CD4-positive, alpha-beta T cell treated with Interleukin-4 for 4 hours (primary cell): ENCODE measurements at places on chromosomes 12 and 14.
A peak's percentile ranks its signal among the peaks of the same experiment; 100 is the strongest.

DNA sequence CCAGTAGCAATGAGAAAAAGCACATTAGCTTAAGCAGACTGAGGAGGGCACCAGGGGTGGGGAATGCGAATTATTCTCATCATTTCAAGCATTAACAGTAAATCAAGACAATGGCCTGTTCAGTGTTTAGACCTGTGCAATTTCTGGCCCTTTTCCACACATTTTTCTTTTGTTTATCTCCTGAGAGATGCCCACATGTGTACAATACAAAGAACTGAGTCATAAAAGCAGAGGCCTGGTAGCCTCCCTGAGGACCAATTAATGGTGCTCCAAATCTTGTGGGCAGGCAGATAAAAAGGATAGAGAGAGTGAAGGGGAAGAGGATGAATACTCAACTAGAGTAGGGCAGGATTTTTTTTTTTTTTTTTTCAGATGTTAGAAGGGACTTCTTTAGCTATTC is 480.8 kb downstream of the RERGL start:
- no peak for DNase-seq

GRCh38 chr12:6038160-6038559 is 86.3 kb downstream of the VWF start:
- DNase-seq: peak; percentile 19

DNA sequence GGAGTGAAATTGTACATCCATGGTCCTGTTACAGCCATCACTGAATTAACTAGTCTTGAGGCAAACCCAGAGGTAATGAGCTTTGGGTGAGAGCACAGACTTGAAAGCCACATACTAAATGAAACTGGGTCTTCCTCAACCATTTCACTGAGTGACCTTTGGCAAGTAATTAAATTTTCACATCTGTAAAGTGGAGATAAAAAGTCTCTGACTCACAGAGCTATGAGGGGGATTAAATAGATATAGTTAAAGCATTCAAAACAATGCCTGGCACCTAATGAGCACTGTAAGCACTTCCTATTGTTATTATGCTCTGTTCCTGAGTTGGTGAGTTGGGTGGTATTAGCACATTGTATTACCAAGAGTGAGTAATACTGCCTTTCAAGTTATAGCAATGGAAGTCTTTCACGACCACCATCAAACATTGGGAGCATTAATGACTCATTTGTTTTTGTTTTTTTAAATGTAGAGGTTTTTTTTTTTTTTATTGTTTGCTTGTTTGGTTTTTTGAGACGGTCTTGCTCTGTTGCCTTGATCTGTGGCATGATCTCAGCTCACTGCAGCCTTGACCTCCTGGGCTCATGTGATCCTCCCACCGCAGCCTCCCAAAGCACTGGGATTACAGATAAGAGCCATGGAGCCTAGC is 12.5 kb upstream of the STRN3 start:
- no peak for DNase-seq

DNA sequence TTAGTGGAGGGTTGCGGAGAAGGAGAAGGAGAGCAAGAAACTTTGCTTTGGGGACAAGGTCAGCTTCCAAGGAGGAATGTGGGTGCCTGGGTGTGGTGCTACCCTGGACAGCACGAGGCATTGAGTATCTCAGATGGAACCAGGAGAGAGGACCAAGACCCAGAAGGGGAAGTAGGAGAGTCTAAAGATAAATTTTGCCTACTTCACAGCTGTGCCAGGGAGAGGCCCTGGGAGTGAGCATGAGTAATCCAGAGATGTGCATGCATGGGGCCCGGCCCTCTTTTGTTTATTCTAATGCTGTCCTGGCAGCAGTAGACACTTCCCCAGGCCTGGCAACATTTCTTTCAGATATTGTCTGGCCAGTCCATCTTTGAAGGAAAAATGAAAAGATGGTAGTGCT is 49.5 kb upstream of the GNPNAT1 start:
- no peak for DNase-seq

DNA sequence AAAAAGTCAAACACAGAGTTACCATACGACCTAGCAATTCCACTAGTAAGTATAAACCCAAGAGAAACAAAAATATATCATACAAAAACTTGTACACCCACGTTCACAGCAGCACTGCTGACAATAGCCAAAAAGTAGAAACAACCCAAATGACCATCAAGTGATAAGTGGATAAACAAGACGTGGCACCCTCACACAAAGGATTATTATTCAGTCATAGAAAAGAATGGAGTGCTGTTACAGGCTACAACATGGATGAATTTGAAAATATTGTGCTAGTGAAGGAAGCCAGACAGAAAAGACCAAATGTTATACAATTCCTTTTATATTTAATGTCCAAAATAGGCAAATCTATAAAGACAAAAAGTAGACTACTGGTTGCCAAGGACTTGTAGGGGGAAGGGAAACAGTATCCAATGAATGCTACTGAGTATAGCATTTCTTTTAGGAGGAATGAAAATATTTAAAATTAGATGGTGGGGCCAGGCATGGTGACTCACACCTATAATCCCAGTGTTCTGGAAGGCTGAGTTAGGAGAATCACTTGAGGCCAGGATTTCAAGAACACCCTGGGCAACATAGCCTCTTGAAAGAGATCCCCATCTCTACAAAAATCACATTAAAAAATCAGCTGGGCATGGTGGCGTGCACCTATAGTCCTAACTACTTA is 41.9 kb downstream of the SPTLC2 start:
- no peak for DNase-seq

DNA sequence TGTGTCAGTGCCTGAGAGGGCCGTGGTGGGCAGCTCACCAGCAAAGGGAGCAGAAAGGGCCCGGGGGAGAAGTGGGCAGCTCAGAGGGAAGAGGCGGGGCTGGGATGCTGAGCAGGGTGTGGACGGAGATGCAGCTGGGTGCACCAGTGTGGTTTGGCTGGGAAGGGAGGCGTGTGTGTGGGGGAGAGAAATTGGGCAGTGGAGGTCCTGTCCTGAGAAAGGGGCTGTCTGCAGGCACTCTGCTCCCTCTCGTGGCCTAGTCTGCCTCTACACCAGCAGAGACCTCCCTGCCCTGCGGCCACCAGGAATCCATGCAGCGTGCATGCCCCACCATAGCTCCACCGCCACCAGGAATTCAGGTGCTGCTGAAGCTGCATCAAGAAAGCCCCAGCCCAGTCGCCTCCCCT is 6.4 kb downstream of the TMEM121 start:
- DNase-seq: no peak

DNA sequence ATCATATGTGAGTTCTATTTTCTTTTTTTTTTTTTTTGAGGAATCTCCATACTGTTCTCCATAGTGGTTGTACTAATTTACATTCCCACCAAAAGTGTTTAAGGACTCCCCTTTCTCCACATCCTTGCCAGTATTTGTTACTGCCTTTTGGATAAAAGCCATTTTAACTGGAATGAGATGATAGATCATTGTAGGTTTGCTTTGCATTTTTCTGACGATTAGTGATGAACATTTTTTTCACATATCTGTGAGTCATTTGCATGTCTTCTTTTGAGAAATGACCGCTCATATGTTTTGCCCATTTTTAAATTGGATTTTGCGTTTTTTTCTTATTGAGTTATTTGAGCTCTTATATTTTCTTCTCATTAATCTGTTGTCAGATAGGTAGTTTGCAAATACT is 394.8 kb downstream of the LRFN5 start:
- DNase-seq: no peak
